ENCODE measurements at places on chromosomes 11 and 22.

GRCh38 chr11:92960886-92961285 lies 8.6 kb upstream of the MTNR1B start:
- DNase-seq: no peak

DNA sequence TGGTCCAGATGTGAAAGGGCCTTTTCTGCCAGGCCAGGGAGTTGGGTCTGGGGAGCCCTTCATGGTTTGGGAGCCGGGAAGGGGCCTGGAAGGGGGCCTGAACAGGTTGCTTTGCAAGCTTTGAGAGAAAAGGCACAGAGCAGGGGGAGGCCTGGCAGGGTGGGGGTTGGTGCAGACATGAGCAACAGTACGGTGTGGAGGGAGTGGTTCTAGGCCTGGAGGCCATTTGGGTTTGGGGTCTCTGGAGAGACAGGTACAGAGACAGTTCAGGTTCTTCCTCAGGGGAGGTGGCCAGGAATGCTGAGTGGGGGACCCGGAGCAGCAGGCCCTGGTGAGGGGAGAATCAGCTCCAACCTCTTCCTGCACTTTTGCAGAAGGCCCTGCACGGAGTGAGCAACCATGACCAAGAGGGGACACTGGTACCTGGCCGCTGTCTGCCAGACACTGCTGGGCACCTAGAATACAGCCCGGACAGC lies 1.4 kb downstream of the KDELR3 start:
- no peak for DNase-seq

DNA sequence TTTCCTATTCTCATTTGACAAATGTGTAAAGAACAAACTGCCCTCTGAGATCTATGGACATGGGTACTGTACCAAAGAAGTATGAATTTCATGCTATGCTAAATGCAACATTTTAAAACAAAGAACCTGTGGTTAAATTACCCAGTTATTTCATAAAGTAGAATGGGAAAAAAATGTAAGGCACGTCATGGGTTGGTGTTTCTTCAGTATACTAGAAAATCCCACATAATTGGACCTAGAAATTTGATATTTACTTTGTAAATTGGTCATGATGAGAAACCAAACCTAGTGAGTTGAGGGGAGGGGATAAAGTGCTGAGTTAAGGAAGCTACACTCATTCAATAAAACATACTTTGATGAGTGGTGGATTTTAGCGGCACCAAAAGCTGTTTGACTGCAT lies 104.1 kb downstream of the ALX4 start:
- DNase-seq: no peak

DNA sequence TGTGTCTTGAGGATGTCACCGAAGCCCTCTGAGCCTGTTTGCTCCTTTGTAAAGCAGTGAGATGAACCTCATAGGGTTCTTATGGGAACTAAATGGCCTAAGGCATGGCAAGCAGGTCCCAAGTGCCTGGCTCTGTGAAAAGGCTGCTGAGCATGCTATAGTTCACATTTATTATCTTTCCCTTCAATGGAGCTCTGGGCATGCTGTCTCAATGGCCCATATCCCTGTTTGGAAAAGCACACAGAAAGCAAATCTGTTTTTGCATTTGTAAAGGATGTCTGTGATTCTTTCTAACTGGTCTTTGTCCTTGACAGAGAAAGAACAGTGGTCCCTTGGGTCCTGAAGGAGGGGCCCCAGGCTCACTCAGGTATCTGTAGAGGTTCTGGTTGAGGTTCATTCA lies 26.4 kb downstream of the RTCB start:
- no peak for DNase-seq

GRCh38 chr11:118006153-118006534 lies 19.9 kb downstream of the IL10RA start:
- no peak for DNase-seq

- no peak for DNase-seq
These were observed 2.0 kb downstream of the LRRC74B start for GRCh38 chr22:21047730-21048129.
